ENCODE measurements at places on chromosomes 3 and 15.

- DNase-seq: no peak
Observed at GRCh38 chr3:148074946-148075345, 622.8 kb upstream of the AGTR1 start.

DNA sequence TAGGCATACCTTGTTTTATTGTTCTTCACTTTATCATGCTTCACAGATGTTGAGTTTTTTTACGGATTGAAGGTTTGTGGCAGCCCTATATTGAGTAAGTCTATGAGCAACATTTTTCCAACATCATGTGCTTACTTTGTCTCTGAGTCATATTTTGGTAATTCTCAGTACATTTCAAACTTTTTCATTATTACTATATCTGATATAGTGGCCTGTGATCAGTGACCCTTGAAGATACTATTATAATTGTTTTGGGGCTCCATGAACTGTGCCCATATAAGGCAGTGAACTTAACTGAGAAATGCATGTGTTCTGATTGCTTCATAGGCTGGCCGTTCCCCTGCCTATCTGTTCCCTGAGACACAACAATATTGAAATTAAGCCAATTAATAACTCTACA lies 42.8 kb upstream of the NSMCE3 start:
- no peak for DNase-seq

GRCh38 chr15:62497356-62497755 lies 332.3 kb upstream of the C2CD4B start:
- no peak for DNase-seq

DNA sequence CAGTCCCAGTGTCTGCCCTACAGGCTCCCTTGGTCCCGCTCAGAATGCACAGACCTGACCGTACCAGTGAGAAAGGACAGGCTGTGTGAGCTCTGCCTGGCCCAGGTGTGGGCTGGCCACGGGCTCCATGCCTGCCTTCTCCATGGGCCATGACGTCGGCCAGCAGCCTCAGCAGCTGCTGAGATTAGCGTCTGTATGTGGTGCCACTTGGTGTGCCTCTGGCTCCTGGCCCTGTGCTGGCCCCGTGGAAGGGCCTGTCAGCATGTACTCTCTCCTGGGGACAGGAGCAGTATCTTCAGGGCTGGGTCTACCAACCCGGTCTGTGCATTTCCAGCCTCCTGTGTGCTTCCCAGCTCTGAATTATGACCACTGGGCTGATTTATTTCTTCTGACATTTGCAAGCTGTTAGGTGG lies 25.7 kb downstream of the KLF13 start:
- DNase-seq: peak; percentile 35

DNA sequence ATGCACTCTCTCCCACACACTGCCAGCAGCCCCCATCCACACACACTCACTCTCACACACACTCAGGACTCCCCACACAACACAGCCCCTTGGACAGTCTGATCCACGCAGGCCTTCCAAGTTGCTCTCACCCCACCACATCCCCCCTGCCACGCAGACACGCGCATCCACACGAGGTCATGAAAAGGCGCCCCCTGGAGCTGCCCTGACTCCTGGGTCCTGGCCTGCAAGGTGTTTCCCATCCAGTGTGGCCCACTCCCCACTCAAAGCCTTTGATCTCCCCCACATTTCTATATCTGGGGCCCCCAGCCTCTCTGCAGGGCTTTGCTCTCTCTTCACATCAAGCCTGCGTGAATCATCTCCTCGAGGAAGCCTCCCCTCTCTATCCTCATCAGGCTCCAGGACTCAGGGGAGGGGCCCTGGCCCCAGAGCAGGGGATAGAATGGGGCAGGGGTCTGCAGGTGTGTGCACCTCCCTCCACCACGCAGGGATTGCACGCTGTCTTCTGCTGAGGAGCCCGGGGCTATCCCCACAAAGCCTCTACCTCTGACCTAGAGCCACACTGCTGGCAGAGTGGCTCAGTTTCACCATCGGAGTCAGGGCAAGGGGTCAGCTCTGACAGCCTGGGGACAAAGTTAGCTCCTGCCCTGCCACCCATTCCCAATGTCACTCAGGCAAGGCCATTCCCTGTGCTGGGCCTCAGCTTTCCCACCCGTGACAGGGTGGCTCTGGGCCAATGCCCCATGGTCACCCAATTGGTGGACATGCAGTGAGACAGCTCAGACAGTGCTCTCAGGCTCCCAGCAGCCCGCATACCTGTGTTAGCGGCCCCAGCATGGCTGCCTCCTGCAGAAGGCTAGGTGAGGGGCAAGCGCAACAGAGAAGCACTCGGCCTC lies 6.4 kb downstream of the MYL3 start:
- peak; percentile 0 for DNase-seq

- DNase-seq: no peak
Observed at GRCh38 chr3:122957707-122958689, 69.6 kb downstream of the SEMA5B start.

DNA sequence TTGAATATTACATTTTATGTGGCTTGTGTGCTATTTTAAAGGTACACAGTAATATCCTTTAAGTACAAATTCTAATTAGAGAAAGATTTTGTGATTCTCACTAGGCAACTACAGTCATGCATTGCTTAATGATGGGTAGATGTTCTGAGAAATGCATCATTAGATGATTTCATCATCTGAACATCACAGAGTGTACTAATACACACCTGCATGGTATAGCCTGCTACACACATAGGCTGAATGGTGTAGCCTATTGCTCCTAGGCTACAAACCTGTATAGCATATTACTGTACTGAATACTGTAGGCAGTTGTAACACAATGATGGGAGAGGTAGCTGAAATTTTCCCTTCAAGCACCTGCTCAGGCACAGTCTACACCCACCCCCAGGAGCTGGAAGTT lies 217.4 kb upstream of the EOMES start:
- no peak for DNase-seq

All from activated CD8-positive, alpha-beta T cell treated with anti-CD3 and anti-CD28 coated beads for 36 hours (primary cell).